ENCODE measurements at places on chromosomes 13 and 19.

DNA sequence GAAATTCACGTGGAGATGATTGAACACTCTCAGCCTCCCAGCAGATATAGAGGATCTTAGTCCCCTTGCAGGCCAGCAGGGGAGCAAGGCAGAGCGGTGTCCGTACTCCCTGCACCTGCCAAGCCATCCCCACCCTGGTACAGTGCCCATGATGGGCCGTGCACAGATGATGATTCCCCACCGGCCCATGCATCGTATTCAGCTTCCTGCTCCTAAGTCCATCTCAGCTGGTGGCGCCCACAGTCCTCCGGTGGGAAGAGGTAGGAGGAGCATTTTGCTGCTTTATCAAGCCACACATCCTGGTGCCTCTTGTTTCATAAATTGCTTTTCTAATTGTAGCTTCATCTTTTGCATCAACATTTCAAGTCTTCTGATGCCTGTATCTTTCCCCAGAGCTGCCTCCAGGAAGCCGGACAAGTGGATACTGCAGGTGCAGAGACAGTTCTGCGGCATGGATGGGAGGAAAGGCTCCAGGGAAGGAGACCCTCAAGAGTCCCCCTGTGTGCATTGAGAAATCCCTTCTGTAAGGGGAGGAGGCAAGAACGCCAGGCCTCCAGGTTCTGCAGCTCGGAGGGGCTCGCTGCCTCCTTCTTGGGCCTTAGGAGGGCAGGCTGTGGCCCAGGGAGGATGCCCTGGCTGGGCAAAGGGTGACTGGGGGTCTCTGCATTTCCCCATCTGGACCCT is 55.3 kb downstream of the F2RL3 start:
- DNase-seq: no peak

GRCh38 chr13:45630791-45631190 is 15.3 kb upstream of the ERICH6B start:
- no peak for DNase-seq

- DNase-seq: no peak
These were observed 32.5 kb upstream of the TFDP1 start for GRCh38 chr13:113552079-113552478.

GRCh38 chr13:23570099-23570920 is at the start of gene TNFRSF19:
TNFRSF19 (plus strand) TSS chr13:23570412; CDS start chr13:23590184, 19,772 bp downstream.
- peak; percentile 54 for DNase-seq

GRCh38 chr19:9906475-9907087 is 29.7 kb downstream of the OLFM2 start:
- DNase-seq: no peak

DNA sequence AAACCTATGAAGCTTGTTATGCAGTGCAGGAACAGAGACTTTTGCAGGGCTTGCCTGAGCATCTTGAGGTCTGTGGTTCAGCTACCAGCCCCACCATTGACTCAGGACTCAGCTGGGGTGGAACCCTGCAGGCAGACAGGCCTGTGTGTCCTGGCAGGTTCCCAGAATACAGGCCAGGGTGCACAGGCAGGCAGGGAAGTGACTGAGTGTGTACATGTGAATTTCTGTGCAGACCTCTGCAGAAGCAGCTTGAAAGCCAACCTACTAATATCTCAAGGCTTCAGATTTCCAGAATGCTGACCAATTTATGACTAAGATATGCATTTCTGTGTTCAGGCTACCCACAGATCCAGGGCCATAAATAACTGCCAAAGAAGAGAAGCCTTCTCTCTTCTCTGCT is 254.4 kb downstream of the DLEU7 start:
- DNase-seq: peak; percentile 74

- DNase-seq: no peak
These were observed 820 bp downstream of the EID2 start for GRCh38 chr19:39539165-39539517.

DNA sequence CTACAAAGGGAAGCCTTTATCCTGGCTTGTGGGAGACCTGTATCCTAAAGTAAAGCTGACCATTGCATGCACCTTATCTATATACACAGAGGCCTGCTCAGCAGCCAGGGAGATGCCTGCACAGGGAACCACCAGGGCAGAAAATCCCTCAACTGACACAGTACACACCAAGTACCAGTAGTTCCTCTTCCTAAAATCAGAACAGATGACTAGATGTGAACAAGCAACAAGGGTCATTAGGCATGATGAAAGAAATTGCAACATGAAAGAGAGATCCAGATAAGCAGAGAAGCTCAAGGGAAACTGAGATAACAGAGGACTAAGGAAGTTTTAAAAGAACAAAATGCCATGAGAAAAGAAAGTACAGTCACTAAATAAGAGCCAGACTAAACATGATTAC is 39.7 kb upstream of the SLC7A9 start:
- DNase-seq: no peak

DNA sequence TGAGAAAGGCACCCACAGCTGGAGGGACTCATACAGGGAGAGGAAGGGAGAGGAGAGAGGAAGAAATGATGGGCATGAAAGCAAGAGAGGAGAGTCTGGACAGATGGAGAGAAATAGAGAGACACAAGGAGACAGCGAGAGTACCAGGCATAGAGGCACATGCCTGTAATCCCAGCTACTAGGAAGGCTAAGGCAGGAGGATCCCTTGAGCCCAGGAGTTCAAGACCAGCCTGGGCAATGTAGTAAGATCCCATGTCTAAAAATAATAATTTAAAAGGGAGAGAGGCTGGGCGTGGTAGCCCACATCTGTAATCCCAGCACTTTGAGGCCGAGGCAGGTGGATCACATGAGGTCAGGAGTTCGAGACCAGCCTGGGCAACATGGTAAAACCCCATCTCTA is 9.3 kb downstream of the UNC13A start:
- no peak for DNase-seq

- no peak for DNase-seq
These were observed 15.9 kb upstream of the C13orf46 start for GRCh38 chr13:113989585-113990300.

DNA sequence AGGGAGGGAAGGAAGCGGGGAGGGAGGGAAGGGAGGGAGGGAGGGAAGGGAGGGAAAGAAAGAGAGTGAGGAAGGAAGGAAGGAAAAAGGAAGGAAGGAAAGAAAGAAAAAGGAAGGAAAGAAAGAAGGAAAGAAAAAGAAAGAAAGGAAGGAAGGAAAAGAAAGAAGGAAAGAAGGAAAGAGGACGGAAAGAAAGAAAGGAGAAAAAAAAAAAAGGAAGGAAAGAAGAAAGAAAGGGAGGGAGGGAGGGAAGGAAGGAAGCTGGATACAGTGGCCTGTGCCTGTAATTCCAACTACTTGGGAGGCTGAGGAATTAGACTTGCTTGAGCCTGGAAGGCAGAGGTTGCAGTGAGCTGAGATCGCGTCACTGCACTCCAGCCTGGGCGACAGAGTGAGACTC is 35.3 kb downstream of the OLFM2 start:
- DNase-seq: no peak

DNA sequence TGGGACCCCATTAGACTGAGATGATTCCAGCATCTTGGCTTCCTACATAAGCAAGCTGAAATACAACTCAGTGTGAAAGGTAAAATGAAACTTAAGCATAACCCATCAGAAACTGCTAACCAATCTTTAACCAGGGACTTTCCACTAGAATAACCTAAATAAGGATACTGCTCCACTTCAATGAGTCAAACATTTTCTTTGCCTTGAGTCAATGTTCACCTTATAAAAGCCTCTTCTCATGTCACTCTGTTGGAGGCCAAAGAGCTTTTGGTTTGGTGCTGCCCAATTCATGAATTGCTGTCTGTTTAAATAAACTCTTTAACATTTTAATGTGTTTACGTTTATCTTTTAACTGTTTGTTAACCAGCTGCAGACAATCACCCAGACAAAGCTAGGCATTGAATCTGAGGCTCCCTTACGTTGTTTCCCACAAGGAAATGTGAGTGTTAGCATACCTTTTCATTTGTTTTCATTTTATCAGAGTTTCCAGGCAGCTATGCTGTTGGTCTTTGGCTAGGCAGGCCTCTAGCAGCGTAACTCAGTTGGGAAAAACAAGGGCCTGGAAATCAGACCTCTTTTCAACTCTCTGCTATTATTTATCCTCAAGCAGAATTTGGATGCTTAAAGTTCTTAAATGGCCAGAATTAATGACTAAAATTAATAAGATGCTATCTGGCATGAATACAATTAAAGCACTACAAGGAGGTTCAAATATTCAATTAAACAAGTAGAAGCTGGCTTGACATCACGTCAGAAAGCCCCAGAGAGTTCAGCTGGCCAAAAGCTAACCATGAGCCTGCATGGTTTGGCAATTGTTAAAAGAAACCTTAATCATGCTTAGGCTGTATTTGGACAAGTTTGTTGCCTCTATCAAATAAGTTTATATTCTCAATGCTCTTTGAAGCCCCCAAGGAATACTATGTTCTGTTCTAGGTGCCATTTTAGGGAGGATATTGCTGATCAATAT is 200.2 kb downstream of the DCLK1 start:
- no peak for DNase-seq

GRCh38 chr19:611481-611868 is 21.8 kb downstream of the HCN2 start:
- DNase-seq: peak; percentile 56

All from HFF-Myc (cell line).